Esophagus mucosa (tissue), 1 donor: ENCODE measurements at places on chromosomes 13 and 19. TPM values are rescaled to one million over a fixed set of nuclear protein-coding genes. Genes with fewer than 3 reads are reported as not detected.

- ATAC-seq = no peak
These were observed 47.4 kb downstream of the FLT3 start for GRCh38 chr13:28052945-28053344.

GRCh38 chr13:42747399-42747873 is 33.9 kb upstream of the FAM216B start:
- no peak for ATAC-seq

GRCh38 chr13:23671897-23672296 is 101.7 kb downstream of the TNFRSF19 start:
- ATAC-seq = no peak

- no peak for ATAC-seq
These were observed 2.1 kb upstream of the HIPK4 start for GRCh38 chr19:40392123-40392522.

GRCh38 chr19:5803752-5804515 is 933 bp upstream of the NRTN start:
- ATAC-seq = peak; percentile 72

DNA sequence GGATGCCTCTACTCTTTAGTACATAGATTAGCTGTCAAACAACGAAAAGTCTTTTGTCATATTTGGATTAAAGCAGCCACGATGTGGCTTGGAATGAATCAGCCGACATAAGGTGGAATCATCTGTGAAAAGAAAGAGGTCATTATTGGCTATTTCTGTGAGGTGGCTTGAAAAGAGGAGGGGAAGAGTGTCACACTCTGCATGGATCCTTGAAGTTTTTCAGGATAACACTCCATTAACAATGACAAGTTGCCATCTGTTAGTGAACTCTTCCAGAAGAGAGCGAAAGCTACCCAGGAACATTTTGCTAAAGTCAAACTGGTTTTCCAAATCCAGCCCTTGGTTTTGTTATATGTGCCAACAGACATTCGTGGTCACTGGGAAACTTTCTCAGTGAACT is 1604.8 kb downstream of the OLFM4 start:
- ATAC-seq = no peak

- ATAC-seq = peak; percentile 6
These were observed 5.3 kb upstream of the CCNP start for GRCh38 chr19:40231544-40232424.

- ATAC-seq = no peak
These were observed 8.2 kb downstream of the VWA8 start for GRCh38 chr13:41952749-41953148.

The CGB1 gene
- total RNA-seq = not detected

The BCL2L12 gene
- total RNA-seq = 23.5 TPM

The PSG2 gene
- total RNA-seq = not detected

The AMH gene
- total RNA-seq = 0.56 TPM

The RNF113B gene
- not detected for total RNA-seq
